ENCODE measurements at places on chromosomes 1 and 21. TPM values are rescaled to one million over a fixed set of nuclear protein-coding genes. Genes with fewer than 3 reads are reported as not detected.

DNA sequence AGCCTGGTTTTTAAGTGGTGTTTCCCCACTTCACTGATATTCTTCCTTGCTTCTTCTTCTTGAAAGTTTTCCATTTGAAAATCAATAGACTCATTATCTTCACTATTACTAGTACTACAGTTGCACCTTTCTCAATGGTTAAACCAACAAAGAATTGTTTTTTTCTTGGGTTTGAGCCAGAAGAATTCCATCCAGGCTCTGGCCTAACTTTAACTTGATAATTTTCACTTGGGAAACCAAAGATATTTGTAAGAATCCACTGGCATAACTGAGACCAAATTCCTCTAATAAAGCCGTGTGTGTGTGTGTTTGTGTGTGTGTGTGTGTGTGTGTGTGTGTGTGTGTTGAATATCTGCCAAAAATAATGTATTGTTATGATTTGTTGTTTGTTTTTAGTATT is 103.2 kb downstream of the SGIP1 start:
- no peaks in the 10 kb centered on the region for H3K27me3 ChIP-seq
- peaks cover 21% of the 10 kb centered on the region for H3K4me1 ChIP-seq
- DNase-seq, result no peak
- H3K36me3 ChIP-seq, result no peaks in the 10 kb centered on the region
- H3K27ac ChIP-seq, result peak overlapping the region; percentile 58
- H3K4me3 ChIP-seq, result no peak overlapping the region

DNA sequence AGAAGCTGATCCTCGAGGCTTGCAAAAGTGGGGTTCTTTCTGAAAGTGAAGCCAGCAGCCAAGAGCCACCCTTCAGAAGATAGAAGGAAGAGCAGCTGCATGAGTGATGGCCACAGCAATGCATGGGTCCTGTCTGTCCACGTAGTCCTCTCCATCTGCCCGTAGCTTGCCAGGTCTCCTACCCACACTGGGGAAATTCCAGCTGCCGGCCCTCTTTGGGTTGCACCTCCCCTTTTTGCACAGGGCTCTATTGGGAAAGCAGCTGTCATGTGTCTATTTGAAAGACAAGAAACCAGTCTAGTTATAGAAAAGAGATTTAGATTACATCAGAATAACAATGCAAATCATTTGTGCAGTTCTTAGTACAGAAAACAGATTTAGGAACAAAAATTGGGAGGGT is 204.4 kb downstream of the GIPC2 start:
- no peak overlapping the region for H3K27ac ChIP-seq
- H3K4me1 ChIP-seq, result no peaks in the 10 kb centered on the region
- no peaks in the 10 kb centered on the region for H3K36me3 ChIP-seq
- no peak for DNase-seq
- H3K27me3 ChIP-seq, result peaks cover 98% of the 10 kb centered on the region

DNA sequence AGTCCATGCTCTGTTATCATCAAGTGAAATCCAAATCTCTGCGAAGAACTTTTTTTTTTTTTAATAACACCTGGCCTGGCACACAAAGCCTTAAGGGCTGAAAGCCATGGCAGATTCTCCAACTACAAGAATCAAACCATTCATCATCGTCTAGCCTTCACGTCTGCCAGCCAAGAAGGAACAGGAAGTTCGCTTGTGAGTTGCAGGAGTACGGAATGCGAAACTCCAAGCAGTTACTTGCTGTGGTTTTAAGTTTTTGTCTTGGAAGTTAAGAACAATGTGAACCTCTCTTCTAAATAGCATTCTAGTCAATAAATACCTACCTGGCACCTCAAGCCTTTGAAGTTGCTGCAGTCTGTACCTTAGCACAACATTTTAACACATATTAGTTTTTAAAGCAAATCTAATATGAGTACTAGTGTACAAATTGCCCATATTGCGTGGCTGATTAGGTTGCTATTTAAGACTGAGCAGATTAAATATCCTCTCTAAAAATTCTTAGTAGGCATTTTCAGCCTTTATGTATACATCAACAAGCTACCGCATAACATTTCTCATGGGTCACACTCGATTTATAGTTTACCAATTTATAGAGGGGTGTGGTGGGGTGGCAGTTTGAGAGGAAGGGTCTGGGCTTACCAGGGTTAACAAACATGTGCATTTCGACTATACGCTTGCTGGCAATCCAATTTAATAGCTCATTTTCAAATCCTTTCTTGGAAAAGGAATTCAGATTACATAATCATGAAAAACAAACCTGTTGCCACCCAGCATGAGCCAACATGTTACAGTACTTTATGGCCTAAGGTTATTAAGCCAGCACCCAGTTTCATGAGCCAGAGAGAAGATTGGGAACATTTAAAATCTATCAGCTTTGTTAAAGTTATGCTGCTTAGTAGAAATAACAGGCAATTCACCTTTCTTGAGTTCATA is 22.2 kb upstream of the PTPN14 start:
- H3K4me3 ChIP-seq, result no peak overlapping the region
- peaks cover 2% of the 10 kb centered on the region for H3K27me3 ChIP-seq
- no peaks in the 10 kb centered on the region for H3K4me1 ChIP-seq
- no peak for DNase-seq
- peaks cover 28% of the 10 kb centered on the region for H3K36me3 ChIP-seq

TEDDM1 gene
- not detected for total RNA-seq

- peaks cover 4% of the 10 kb centered on the region for H3K4me1 ChIP-seq
- H3K27me3 ChIP-seq, result no peaks in the 10 kb centered on the region
- H3K4me3 ChIP-seq, result no peak overlapping the region
- no peak overlapping the region for H3K27ac ChIP-seq
- H3K36me3 ChIP-seq, result no peaks in the 10 kb centered on the region
These were observed 534.9 kb upstream of the USP24 start for GRCh38 chr1:55749975-55750627.

S100A3 gene
- not detected for total RNA-seq

RORC gene
- total RNA-seq, result 0.30 TPM

MFSD2A gene
- 12.9 TPM for total RNA-seq
